BJ (cell line): ENCODE measurements at places on chromosomes 7 and 10. TPM values are rescaled to one million over a fixed set of nuclear protein-coding genes. Genes with fewer than 3 reads are reported as not detected.

- no peak for DNase-seq
Observed at GRCh38 chr7:36690514-36691187, 33.6 kb downstream of the AOAH start.

GRCh38 chr7:131328377-131329175 is 900 bp downstream of the MKLN1 start:
- peak; percentile 13 for DNase-seq

DNA sequence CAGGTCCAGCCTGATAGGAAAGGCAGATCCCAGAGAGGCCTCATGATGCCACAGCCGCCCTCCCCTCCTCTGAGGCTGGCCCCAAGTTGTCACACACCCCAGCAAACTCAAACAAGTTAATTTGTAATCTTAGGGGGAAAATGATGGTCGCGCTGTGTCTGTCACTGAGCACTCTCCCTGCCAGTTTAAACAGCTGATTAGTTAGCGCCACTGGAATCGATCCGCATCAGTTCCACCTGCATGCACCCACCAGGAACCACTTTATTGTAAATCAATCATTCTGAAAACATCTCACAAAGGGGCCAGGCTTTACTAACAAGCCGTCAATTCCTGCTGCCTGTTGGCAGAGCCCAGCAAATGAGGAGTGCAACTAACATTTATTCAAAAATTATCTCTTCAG is 870.9 kb downstream of the KCNMA1 start:
- no peak for DNase-seq

LBX1 gene
- not detected in 2 replicates for polyA plus RNA-seq

PLEKHS1 gene
- polyA plus RNA-seq = not detected in 2 replicates
